ENCODE measurements at places on chromosomes 2 and 18. TPM values are rescaled to one million over a fixed set of nuclear protein-coding genes. Genes with fewer than 3 reads are reported as not detected.

ANO7 gene
- 2.7 TPM for total RNA-seq

ANKRD62 gene
- not detected for total RNA-seq

SEMA4F gene
- total RNA-seq: 12.0 TPM

DNA sequence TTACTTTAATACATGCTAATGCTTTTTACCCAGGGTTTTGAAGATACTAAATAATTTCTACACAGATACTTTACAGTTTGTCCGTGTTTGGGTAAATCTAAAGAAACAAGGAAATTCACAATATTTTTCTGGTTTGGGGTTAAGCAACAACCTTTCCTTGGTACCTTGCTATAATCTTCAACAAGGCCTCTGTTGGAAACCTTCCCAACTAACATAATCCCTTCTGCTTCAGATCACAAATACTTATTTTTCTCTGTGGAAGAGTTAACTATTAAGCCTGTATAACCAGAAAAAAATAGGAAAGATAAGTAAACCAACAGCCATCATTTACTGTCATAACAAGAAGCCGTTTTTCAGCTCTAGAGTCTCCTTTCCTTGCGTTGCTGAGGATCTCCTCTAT is 15.0 kb downstream of the FEZ2 start:
- no peak for DNase-seq

DNA sequence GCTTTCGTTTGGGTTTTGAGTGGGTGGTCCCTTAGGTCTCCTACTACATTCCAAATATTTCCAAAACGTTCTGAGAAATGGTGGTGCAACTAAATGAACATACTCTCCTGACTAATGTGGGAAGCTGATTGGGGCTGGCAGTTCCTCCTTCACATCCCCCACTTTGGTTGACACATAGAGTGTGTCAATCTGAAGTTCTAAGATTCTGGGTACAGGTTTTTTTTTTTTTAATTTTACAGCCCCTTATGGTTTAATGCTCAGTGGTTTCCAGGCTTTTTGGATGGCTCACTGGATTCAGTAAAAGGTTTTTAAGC is 58.4 kb upstream of the ITGB6 start:
- no peak for DNase-seq

DNA sequence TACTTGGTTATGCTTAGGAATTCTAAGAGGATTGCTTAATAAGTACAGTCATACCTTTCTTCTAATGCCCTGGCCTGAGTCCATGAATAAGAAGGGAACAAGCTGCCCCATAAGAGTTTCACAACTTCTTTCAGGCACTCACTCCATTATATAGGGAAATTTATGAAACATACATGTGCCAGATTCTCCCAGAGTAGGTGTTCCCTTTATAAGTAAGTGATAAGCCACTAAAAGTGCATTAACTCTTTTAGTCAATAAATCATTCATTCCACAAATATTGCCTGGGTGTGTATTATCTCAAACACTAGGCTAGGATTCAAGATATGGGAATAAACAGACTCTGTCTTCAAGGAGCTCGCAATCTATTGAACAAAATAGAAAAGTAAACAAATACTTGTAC is 84.5 kb upstream of the RBBP8 start:
- no peak for DNase-seq

- no peak for DNase-seq
Measured at GRCh38 chr2:3457524-3458395, 61.6 kb downstream of the ADI1 start.

GRCh38 chr2:8524388-8524787 is 157.5 kb upstream of the ID2 start:
- DNase-seq: no peak

GRCh38 chr2:37560241-37560848 is 111.1 kb downstream of the CDC42EP3 start:
- DNase-seq: no peak

GRCh38 chr2:30147715-30148610 is 1.2 kb downstream of the YPEL5 start:
- DNase-seq: peak; percentile 85

DNA sequence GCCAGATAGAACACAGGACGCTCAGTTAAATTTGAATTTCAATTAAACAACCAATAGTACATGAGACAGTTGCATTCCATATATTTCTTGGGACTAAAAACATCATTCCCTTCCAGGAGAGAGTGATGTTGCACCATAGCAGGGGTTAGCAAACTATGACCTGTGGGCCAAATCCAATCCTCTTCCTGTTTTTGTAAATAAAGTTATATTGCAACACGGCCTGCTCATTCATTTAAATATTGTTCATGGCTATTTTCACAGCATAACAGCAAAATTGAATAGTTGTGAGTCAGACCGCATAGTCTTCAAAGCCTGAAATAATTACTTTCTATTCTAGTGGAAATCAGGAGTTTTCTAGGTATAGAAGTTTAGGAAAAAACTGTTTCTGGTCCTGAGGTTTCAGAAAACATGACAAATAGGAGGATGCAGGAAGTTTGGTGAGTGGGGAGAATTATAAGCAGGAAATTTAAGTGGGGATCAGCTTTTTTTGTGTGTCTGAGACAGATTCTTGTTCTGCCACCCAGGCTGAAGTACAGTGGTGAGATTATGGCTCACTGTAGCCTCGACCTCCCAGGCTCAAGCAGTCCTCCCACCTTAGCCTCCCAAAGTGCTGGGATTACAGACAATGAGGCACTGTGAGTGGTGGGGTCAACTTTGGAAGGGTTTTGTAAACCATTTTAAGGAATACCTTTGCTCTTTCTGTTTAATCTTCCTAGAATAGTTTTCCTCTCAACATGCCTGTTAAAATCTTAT is 131.5 kb downstream of the SOCS6 start:
- DNase-seq: no peak

SPEG gene
- 79.7 TPM for total RNA-seq

CABYR gene
- total RNA-seq: not detected

IL1R2 gene
- 6.6 TPM for total RNA-seq

GRCh38 chr2:219120082-219120481 is 40.5 kb downstream of the NHEJ1 start:
- no peak for DNase-seq

NEU2 gene
- not detected for total RNA-seq

CROCC2 gene
- 1.4 TPM for total RNA-seq

PTPN4 gene
- 45.7 TPM for total RNA-seq

DNA sequence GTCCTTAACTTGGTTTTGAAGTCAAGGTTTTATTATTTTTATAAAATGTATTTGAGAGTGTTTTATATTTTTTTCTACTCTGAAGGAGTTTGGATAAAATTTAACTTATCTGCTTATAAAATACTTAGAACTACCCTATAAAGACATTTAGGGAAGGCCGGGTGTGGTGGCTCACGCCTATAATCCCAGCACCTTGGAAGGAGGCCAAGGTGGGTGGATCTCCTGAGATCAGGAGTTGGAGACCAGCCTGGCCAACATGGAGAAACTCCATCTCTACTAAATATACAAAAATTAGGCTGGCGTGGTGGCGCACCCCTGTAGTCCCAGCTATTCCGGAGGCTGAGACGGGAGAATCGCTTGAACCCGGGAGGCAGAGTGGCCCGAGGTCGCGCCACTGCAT is 486.4 kb downstream of the DSC3 start:
- no peak for DNase-seq

DNA sequence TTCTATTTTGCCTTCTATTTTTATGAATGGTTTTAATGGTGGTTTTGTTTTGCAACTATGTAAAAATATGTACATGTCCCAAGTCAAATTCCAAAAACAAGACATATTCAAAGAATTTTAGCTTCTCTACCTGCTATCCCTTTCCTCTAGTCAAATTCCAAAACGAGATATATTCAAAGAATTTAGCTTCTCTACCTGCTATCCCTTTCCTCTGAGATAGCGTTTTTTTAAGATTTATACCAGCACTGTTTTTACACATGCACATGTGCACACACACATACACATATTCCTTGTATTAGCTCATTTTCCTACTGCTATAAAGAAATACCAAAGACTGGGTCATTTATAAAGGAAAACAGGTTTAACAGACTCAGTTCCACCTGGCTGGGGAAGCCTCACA is 199.1 kb upstream of the ARL4C start:
- no peak for DNase-seq

DNA sequence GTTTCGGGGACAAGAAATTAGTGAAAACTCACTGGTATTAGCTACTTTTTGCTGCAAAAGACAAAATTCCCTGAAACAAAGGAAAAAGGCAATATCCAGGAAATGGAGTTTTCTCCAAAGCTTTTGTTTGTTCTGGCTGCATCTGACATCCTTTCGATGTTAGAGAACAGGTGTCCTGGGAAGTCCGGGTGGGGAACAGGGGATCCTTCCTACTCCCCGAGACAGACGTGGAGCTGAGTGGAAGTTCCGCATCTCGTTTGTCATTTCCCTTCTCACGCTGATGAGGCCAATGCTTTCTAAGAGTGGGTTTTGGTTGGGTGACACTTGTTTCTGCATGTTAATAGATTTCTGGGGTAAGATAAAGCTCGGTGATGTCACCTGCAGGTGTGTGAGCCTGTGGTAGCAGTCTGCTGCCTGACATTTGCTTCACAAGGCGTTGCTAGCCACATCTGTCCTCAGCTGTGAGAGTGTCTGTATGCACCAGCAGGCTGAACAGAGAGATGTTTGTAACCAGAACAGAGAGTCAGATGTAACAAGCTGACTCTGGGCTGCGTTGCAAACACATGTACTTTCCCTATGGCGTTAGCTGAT is 125.9 kb downstream of the ACOXL start:
- no peak for DNase-seq

GRCh38 chr2:144523596-144524117 is 3.7 kb upstream of the ZEB2 start:
- DNase-seq: peak; percentile 68

DNA sequence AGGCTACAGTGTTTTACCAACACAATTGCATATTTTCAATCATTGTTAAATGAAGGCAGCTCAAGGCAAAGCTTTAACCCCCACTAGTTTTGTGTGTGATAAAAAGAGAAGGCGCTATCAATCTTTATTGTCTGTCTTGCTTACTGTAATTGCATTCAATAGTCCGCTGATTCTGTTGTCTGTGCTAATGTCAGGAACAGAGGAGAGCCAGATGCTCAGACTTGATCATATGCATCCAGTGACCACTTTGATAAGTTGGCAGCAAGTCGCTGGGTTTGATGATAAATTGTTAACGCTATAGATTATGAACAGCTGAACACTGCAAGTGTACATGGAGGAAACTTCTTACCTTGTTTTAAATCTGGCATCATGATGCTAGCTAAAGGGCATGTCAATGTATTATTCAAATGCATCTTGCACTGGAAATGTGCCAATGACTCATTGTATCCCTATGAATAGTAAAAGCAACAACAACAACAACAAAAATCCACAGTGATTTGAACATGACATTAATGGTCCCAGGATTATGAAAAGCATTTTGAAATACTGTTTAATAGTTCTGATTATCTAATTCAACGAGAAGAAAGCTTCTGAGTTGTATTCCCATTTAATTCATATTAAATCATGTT is 423.5 kb upstream of the FANCL start:
- DNase-seq: no peak

UGT1A5 gene
- not detected for total RNA-seq

DNA sequence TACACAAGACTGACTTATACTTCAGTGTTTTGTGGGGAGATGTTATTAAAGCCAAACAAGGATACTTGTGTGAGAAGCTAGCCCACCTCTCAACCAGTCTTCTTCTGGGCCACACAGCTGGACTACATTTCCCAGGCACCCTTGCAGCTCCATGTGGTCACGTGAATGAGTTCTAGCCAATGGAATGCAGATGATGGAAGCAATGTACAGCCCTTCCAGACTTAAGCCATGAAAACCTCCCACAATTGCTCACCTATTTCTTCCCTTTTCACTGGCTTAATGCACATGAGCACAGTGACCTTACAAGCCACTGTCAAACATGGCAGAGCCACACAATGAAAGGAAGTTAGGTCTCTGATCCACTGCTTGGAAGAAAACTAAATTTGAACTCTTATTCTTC is 20.4 kb upstream of the FEZ2 start:
- no peak for DNase-seq

- no peak for DNase-seq
Measured at GRCh38 chr2:135664623-135665068, 77.0 kb upstream of the UBXN4 start.
